ENCODE measurements at places on chromosomes 12 and 14. TPM values are rescaled to one million over a fixed set of nuclear protein-coding genes. Genes with fewer than 3 reads are reported as not detected.

The HNRNPA1 gene
- 188 TPM for total RNA-seq

The NYNRIN gene
- 23.3 TPM for total RNA-seq

The ZBTB42 gene
- 5.1 TPM for total RNA-seq

The SMAGP gene
- total RNA-seq = 8.9 TPM

The DAO gene
- not detected for total RNA-seq

The TAS2R46 gene
- total RNA-seq = 0.34 TPM

Data from nasal cavity respiratory epithelium epithelial cell of viscerocranial mucosa (primary cell).